ENCODE measurements at places on chromosomes 4 and X. TPM values are rescaled to one million over a fixed set of nuclear protein-coding genes. Genes with fewer than 3 reads are reported as not detected.

The PDE6B gene
- total RNA-seq: 5.5 TPM

The NKX1-1 gene
- total RNA-seq: not detected

- no peak for DNase-seq
- H3K36me3 ChIP-seq: no peaks in the 10 kb centered on the region
- no peak overlapping the region for H3K4me3 ChIP-seq
- no peaks in the 10 kb centered on the region for H3K27me3 ChIP-seq
- no peak overlapping the region for H3K27ac ChIP-seq
Measured at GRCh38 chrX:114924423-114924822, 93.0 kb downstream of the IL13RA2 start.

DNA sequence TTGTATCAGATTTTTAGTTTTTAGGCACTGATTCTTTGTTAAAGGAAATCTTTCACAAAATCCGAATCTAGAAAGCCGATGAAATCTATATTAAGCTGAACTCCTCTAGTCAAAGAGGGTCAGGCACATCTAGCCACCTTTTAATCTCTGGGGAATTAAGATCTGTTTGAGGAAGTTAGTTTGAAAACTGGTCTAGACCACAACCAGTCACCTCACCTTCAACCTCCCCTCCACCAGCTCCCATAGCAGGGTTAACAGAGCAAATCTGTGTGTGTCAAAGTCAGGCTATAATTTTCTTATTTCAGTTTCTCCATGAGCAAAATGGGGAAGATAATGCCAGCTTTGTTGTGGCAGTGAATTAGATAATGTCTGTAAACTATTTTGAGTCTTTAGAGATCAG, 110.0 kb upstream of the IGFBP7 start:
- no peaks in the 10 kb centered on the region for H3K27me3 ChIP-seq
- no peaks in the 10 kb centered on the region for H3K4me1 ChIP-seq
- no peaks in the 10 kb centered on the region for H3K36me3 ChIP-seq
- DNase-seq: no peak

GRCh38 chrX:140343226-140343868, 161.5 kb downstream of the SOX3 start:
- no peak overlapping the region for H3K4me3 ChIP-seq
- H3K36me3 ChIP-seq: no peaks in the 10 kb centered on the region
- no peaks in the 10 kb centered on the region for H3K4me1 ChIP-seq
- DNase-seq: no peak
- H3K27ac ChIP-seq: no peak overlapping the region
